HS-27A (cell line): ENCODE measurements at places on chromosomes 7 and 10.

GRCh38 chr10:104099269-104099668 lies 13.6 kb upstream of the COL17A1 start:
- DNase-seq = no peak

- no peak for DNase-seq
These were observed 554.1 kb downstream of the TNS3 start for GRCh38 chr7:47027695-47028240.

DNA sequence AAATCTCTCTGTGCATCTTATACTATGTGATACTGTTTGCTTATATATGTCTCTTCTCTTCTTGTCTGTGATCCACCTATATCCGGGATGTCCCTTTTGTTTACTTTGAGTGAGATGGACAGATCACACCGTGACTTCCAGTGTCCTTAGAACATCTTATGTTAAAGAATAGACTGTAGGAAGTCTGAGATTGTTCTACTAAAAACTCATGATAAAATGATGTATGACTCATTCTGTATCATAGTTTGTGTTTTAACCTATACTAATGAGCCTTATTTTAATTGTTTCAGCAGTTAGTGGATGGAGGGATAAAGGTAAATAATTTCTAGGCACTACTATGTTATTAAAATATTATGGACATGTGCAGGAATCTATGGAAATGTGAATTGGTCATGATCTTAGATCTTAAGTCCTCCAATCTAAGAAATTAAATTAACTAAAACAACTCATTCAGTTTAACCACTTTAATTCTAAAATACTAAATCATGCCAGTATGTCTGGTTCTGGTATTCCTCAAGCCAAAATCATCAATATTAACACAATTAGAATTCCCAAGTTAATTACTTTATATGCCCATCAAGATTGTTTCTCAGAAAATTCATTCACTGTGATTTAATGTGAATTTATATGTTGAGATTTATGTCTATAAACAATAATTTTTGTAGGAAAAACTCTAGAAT lies 32.0 kb downstream of the ITGB8 start:
- DNase-seq = no peak

DNA sequence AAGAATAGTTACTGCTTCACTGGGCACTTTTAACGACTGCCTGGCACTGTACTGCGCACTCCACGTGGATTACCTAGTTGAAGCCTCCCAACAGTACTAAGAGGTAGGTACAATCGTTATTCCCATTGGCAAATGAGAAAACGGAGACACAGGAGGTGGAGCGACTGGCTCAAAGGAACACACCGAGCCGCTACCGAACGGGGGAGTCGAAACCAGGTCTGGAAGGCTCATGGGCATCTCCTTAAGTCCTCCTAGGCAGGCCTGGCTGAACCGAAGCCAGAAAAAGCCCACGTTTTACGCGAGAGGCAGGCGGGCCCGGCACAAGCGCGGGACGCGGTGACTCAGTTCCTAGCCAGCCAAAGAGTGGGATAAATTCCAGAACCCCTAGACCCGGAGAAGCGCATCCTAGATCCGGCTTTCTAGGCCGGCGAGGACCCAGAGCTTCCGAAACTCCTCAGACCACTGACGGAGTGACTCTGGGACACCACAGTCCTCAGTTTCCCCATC lies 472 bp downstream of the PDAP1 start:
- peak; percentile 29 for DNase-seq

GRCh38 chr7:155974186-155974897 lies 162.1 kb upstream of the SHH start:
- no peak for DNase-seq

DNA sequence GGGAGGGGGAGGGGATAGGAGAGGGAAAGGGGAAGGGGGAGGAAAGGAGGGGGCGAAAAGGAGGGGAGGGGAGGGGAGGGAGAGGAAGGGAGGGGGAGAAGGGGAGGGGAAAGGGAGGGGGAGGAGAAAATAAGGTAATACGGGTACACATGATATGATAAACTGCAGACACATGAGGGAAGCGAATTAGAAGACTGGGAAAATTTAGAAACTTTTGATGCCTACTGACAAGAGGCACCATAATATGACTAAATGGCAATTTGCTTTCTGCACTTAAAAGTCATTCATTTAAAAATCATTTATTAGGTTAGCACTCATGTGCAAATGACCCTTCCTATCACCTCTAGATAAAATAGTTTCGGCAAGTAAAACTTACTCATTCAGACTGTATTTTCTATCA lies 73.6 kb downstream of the ARHGAP12 start:
- no peak for DNase-seq

DNA sequence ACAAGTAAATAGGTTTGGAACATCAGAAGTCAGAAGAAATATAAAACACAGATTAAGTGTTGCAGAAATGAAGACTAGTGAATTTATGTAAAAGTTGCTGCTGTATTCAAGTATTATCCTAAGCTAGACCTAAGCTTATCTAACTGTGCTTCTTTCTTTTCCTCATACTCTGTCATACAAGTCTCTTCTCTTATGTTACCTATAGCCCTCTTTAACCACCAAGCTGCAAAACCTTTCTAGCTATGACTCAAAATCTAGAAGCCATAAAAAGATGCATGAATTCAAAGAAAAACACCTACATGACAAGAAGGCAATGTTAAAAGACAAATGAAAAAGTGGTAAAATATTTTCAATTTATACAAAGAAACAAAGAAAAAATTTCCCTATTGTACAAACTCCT lies 23.0 kb downstream of the DENND11 start:
- no peak for DNase-seq

DNA sequence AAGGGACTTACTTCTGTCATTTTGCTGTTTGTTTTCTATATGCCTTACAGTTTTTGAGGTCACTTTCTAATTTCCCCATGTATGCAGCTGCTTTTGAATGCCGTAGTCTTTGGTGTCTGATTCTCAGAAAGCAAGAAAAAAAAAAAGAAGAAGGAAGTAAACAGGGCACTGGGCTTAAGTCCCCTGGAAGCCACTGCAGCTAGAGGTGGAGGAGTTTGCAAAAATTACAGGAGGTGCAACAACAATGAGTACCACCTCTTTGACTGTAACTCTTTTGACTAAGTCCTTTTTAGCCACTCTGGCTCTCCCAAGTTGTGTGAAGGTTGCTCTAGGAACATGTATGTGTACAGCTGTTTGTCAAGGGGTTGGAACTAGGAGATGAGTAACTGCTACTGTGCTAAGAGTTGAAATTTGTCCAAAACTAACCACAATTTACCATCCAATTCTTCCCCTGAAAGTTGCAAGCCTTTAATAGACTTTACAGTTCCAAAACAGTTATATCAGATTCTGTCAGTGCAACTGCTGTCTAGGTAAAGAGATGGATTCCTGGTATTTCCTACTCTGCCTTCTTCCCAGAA lies 588.0 kb upstream of the LRRN3 start:
- DNase-seq = no peak

DNA sequence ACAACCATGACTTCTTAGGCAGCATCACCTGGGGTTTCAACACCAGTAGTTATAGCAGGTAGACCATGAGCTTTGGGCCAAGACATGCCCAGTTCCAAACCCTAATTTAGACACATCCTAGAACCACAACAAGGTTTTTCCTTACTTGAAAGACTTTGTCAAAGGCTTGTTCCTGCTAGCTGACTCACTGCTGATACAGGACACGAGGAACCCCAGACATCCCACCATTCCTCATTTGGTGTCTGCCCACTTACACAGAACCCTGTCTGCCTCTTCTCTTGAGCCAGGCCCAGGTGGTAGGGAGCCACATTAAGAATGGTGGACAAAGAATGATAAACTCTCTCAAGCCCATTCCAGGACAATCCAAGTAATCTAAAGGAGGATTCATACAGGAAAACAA lies 109.0 kb downstream of the CCDC71L start:
- DNase-seq = no peak

DNA sequence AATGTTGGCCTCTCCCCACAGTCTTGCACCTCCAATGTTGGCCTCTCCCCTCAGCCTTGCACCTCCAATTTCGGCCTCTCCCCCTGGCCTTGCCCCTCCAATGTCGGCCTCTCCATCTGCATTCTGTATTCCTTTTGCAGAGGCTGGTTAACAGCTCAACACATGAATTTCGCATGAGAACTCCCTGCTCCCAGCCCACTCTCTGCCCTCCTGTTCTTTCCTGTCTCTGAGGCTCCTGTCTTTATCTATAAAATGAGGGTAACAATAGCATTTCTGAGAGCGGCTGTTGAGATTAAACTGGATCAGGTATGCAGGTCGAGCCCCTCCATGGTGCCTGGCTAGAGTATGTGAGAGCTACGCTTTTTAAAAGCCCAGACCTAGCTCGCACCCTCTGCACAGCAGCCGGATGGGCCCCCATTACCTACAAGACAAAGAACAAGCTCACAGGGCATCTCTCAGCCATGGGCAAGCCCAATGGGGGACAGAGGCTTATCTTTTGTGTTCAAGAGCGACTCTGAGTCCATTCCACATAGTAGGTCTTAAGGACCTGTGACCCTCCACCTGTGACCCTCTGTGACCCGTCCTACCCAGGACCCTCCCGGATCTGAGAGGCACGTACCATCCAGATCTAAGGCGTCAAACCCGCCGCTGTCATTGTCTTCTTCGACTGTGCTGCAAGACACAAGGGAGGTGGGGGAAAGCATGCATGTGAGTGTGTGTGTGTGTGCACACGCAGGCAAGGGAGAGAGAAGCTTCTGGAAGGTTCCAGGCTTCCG lies 82.2 kb upstream of the GNA12 start:
- DNase-seq = no peak

DNA sequence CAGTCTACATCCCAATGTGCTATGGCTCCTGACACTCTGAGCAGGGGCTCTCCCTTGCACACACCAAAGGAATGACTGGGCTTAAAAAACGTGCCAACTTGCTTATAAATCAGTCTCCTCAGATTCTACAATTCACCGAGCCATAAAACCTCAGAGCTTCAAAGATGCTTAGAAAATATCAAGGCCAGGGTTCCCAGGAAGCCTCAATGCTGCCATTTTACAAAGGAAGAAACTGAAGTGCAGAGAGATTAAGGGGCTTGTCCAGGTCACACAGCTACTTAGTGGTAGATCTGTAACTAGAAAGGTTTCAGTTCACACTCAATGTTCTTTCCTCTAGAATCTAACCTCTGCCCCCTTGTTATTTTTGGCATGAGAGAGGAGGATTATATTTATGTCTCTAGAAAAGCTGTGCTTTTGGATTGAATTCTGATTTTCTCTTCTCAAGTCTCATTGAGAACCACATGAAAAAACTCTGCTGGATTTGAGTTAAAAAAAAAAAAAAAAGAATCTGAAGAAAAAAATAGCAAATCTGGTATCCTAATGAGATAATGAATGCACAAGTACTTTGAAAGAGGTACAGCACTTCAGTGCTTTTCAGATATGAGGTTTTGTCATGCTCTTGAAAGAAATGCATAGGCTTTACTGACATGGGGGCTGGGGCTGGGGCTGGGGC lies 22.3 kb upstream of the TSPAN33 start:
- no peak for DNase-seq

GRCh38 chr7:2757361-2757903 lies 69.4 kb downstream of the AMZ1 start:
- DNase-seq = no peak

DNA sequence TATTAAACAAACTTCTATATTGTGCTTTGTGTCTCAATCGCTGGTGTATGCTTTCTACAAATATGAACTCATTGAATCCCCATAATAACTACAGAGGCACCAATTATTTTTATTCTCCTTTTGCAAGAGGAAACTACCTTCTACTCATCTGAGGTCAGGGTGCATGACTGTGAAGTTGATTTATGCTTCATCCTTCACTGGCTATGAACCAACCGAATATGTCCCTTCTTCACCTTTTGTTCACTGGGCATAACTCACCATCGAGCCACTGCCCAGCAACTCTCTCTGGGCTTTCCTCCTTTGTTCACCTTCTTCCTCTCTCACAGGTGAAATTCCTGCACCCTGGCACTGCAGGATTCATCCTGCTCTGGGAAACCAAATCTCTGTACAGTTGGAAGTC lies 61.3 kb upstream of the PFKP start:
- DNase-seq = no peak

GRCh38 chr7:132494474-132494873 lies 81.8 kb downstream of the PLXNA4 start:
- DNase-seq = no peak

DNA sequence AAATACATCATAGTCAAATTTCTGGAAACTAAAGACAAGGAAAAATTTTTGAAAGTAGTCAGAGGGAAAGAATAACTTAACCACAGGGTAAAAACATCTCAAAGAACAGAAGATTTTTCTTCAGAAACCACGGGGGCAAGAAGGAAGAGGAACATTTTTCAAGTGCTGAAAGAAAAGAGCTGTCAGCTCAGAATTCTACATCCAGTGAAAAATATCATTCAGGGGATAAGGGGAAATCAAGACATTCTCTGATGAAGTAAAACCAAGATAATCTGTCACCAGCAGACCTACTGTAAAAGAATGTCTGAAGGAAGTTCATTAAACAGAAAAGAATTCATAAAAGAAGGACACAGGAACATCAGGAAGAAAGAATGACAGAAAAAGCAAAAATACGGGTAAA lies 111.2 kb upstream of the TMEM72 start:
- DNase-seq = no peak

DNA sequence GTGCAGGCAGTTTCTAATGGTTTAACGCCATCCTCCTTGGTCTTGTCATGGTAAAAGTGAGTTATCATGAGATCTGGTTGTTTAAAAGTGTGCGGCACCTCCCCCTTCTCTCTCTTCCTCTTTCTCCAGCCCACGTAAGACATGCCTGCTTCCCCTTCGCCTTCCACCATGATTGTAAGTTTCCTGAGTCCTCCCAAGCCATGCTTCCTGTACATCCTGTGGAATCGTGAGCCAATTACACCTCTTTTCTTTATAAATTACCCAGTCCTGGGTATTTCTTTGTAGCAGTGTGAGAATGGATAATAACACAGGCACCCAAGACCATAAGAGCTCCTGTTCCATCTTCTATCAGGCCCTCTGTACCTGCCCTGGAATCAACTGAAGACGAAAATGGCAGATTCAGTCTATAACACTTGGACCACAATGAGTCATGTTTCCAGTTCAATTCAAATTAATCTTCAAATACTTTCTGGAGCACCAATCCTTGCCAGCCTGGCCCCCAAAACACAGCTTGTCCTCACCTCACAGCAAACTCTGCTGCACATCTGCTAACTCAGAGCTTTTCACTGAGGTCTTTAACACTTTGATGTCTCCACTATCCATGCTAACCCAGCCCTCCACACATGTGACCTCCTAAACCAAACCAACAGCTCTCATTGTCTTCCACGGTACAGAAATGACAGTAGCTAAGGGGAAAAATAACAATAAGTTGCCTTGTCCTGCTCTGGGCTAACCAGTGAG lies 73.2 kb downstream of the SFMBT2 start:
- no peak for DNase-seq

- DNase-seq = no peak
These were observed 49.4 kb downstream of the AKR1D1 start for GRCh38 chr7:138125598-138126111.

- DNase-seq = no peak
These were observed 152.5 kb upstream of the CHST15 start for GRCh38 chr10:124245806-124246440.

GRCh38 chr7:51430480-51431086 lies 114.0 kb upstream of the COBL start:
- DNase-seq = no peak

- no peak for DNase-seq
These were observed 11.0 kb downstream of the PDAP1 start for GRCh38 chr7:99397297-99397983.
